ENCODE measurements at places on chromosomes 5 and 9.

GRCh38 chr5:128062172-128062746, 21.3 kb upstream of the SLC12A2 start:
- no peak for DNase-seq

- DNase-seq, result no peak
These were observed 70.1 kb upstream of the CNOT6 start for GRCh38 chr5:180424094-180424493.

- no peak for DNase-seq
These were observed 34.3 kb downstream of the S1PR3 start for GRCh38 chr9:89025553-89025952.

GRCh38 chr9:126367616-126368015, 41.0 kb downstream of the MVB12B start:
- DNase-seq, result no peak

- DNase-seq, result no peak
These were observed 693.4 kb downstream of the KCTD16 start for GRCh38 chr5:144864118-144864517.

- no peak for DNase-seq
These were observed 14.5 kb downstream of the DOCK2 start for GRCh38 chr5:169651526-169651925.

- no peak for DNase-seq
These were observed 30.6 kb downstream of the SH3GL2 start for GRCh38 chr9:17609312-17610005.

DNA sequence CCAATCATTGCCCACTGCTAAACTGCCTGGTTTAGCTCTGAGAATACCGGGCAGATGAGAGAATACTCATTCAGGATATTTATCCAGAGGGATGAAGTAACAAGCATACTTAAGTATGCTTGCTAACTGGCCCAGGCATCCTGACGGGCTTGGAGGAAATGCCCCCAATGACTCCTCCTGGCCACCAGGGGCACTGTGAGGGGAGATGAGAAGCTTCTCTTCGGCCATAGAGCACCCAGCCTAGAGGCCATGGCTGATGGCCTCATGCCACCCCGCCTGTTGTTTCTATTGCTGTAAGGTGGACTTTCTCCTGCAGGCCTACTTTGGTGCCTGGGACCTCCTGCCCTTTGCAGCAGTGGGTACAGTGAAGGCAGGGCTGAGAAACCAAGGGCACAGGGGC, 134.5 kb upstream of the FSTL4 start:
- DNase-seq, result no peak

DNA sequence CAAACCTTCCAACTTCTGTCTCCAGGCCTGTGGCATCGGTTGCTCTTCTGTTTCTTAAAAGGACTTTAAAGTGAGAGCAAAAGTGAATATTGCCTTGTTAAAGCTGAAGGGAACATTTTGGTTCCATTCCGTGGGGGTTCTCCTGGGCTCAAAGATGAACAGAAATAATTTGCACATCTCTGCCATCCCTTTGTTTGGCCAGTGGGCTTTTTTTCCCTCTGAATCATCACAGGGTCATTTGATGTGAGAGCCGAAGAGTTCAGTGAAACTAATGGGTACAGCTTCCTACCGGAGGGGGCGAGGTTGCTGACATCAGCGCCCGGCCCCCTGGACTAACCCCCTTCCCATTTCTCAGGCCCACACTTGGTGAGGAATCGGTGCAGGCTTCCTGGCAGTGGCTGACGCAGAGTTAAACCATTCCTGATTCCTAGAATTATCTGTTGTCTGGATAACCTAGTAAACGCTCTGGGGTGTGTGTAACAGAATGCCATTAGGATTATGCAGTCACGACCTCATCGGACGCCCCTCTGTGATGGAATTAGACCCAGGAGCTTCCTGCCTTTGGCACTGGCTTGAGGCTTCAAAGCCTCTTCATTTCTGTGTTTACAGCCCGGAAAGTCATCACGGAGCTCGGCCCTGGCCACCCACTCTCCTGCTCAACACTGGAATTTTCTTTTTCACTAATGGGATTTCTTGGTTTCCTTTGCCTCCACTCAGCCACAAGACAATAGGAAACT, 61.6 kb upstream of the RPL26L1 start:
- no peak for DNase-seq

DNA sequence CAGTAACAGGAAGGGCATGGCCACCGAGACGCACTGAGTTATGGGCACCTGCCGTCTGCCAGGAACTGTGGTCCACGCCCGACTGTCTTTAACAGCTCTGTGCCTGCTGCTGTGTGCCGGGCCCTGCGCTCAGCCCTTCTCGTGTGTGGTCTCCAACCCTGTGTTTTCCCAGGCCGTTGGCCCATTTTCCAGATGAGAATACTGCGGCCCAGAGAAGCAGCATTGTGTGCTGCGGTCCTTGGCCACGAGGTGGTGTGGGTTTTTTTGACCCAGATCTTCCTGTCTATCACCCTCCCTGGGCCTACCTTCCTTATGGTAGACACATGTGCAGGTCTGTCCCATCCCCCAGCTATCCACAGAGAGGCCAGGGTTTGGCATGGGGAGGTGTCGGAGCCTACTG, 47.0 kb downstream of the RXRA start:
- no peak for DNase-seq

DNA sequence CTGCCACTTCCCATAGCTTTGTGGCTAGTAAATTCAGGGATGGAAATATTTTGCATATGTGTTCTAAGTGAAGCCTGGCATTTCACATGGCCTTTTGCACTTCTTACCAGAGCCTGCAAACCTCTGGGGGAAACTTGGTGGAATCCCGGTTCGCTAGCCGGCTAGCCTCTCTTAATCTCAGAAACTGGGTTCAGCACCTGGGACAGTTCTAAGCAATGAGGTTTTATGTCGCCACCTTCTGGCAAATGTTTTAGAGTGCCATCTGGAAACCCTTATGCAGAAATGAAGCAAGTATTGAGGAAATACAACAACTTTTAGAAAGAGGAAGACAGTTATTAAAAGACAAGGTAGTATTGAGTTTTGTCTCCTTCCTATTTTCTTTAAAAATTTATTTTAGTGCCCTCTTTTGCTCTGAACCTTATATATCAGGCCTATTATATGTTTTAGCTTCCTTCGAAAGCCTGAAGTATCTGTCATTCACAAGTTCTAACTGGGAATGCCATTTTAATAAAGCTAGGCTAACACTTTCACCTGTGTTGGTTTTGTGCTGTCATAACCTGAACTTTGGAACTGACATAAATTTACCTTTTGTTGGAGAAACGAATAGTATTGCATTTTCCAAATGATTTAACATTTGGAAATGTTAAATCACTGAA, 963 bp upstream of the HTR1A start:
- DNase-seq, result peak; percentile 55

DNA sequence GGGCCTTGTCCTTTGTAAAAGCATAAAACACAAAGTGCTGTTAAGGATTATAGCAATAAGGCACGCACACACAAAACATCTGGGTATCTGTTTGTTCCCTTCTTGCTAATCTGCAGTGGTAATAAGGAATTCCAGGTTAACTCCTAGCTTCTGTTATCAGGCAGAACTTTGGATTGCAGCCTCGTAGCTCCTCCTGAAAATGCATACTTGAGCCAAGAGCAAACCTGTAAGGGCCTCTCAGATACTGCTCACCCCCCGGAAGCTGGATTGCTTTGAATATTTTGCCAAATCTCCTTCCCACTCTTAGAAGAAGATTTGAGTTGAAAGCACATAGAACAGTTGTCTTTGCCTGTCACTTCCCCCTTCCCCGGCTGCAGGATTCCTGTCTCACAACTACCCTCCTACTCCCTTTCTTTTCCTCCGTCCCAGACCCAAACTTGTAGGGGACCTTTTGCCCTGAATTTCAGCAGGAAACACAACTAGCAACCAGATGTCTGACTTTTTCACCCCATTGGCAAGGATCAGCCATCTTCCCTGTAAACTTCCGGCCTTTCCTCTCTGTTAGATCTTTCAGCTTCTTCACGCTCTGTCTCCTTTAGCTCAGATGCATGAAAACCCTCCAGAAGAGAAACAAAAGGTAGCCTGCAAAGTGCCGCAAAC, 28.2 kb upstream of the SMAD5 start:
- DNase-seq, result no peak

- DNase-seq, result no peak
These were observed 116.6 kb upstream of the SLC44A1 start for GRCh38 chr9:105127863-105128220.

- no peak for DNase-seq
These were observed 28.9 kb downstream of the DCP2 start for GRCh38 chr5:113005454-113005853.

- DNase-seq, result no peak
These were observed 6.3 kb downstream of the NR2F1-AS1 start for GRCh38 chr5:93574491-93575305.

GRCh38 chr5:16140944-16141343, 38.6 kb downstream of the MARCHF11 start:
- DNase-seq, result no peak

DNA sequence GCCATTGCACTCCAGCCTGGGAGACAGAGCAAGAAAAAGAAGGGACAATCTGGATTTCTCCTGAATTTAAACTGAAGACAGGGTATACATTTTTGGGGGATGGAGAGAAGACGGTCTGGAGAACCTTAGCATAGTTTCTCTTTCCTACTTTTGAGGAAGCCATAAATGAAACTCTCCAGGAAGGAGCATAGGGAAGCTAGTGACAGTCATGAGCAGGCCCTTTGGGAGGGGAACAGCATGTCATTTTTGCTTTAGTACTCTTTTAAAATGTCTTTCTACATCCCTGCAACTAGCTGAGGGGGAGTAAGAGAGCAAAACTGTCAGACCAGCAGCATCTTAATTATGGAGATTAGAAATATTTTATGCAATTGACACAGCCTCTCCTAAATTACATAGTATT, 8.2 kb upstream of the SLC44A1 start:
- DNase-seq, result no peak

- no peak for DNase-seq
These were observed 47.3 kb upstream of the TRMT10B start for GRCh38 chr9:37706290-37706689.

DNA sequence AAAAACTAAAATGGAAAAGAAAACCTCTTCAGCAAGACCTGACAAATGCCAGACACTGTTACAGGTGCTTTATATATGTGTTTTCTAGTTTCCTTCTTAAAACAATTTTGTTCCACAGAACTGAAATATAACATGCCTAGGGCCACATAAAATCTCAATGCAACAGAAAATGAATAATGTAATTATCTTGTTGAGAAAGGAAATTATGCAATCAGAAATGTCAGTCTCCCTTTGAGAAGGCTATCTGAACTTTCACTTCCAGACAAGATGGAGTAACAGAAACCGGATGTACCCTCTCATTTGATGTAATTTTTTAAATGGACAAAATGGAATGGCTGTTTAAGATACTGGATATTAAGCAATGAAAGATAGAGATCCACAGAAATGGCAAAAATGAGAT, 79.2 kb downstream of the AGTPBP1 start:
- no peak for DNase-seq

- DNase-seq, result no peak
These were observed 84.0 kb downstream of the WNK2 start for GRCh38 chr9:93267681-93268505.

DNA sequence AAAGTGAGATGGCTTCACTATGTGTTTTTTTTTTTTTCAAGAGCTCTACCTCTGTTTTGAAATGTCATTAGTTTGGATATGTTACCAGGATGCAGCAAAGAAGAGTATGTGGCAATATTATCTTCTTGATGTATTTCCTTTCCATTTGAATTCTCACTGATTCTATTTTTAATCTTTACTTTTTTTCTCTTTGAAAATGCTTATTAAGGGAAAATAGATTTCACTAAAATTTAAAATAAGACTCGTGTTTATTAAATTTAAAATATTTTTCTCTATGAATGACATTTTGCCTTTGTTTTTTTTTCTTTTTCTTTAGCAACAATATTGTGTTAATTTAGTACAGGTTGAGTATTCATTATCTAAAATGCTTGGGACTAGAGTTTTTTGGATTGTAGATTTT, 29.2 kb downstream of the TENT2 start:
- no peak for DNase-seq

DNA sequence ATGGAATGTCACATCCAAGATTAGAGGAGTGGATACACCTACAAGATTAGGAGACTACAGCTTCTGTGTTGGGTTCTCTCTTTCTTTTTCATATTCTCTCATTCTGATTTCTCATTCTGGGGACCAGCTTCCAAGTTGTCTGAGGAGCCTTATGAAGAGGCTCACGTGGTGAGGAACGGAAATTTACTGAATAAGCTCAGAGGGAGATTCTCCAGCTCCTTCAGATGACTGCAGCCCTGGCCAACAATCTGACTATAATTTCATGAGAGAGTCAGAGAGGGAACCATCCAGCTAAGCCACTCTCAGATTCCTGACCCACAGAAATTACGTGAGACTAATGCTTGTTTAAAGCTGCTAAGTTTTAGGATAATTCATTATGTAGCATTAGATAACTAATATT, 27.1 kb upstream of the TENT2 start:
- DNase-seq, result no peak

DNA sequence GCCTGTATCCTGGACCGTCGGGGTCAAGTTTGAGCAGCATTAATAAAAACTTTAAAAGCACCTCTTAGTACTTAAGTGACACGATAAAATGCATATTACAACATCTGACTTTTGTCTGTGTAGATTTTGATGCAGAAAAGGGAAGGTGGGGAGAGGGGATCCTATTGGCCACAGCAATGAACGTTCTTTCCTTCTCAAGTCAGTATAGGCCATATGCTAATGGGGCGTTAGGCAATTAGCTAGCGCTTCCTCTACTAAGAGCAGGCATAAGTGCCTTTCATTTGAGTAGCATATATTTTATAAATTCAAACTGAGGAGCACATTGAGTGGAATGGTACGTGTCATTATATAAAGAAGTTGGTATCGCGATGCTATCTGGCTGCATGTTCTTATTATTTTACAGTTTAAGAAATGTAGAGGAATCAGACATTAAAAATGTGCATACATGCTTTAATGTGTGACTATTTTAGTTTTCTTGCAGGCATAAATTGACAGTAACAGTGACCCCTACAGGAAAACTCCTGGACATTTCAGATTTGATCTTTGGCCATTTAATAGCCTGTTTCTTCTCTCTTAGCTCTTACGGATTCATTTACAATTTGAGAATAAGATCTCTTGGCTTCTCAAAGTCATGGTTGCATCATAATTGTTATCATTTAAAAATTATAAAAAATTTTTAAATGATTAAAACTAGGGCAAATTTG, 1.1 kb upstream of the GNA14 start:
- peak; percentile 57 for DNase-seq

- no peak for DNase-seq
These were observed 61.0 kb upstream of the TARS1 start for GRCh38 chr5:33379757-33380156.

DNA sequence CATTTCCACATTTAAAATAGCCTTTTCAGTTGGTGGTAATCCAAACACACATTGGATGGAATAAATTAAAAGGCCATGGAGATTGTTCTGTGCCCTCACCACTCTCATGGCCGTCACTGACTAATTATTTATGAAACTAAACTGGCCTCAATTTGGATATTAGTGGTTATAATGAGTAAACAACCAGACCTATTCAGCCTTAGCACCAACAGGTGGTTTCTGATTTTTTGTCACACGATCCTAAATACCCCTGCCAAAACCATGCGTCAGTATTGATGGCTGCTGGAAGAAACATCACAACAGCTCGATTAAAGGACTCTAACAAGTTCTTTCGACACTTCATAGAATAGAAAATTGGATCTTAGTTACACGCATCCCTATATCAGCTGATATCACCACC, 276.0 kb upstream of the DAP start:
- DNase-seq, result no peak

- no peak for DNase-seq
These were observed 64.2 kb upstream of the SELENOP start for GRCh38 chr5:42875785-42876374.
